ENCODE measurements at places on chromosomes 3 and 15.

DNA sequence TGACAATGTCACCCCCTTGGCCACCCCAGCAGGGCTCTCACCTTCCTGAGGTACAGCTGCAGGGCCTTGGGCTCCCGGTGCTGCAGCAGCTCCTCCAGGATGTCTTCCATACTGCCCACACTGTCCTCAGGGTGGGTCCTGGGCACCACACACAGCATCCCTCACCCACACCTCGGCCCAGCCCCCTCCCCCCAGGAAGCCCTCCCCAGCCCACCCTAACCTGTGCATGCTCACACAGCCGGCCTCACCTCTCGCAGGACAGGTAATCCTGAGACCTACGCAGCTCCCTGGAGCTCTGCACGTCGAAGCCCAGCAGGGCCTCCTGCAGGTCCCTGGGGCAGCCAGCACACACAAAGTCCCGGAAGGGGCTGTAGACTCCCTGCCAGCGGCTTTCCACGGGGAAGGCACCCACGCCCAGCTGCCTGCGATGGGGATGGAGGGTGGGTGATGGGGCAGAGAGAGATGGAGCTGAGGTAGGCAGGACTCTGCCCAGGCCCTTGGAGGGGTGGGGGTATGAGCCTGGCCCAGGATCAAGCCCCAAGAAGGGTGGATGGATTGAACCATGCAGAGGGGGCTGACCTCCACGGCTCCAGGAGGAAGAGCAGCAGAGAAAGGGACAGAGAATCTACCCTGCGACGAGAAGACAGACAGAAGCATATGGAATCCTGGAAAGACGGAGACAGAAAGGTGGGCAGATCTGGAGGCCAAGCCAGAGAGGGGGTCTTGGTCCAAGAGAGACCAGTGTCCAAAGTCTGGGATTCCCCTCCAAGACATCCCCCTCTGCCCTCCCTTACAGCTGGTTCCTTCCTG, 16.7 kb downstream of the ALS2CL start:
- no peak for DNase-seq

GRCh38 chr3:182692695-182693094, 100.6 kb upstream of the ATP11B start:
- no peak for DNase-seq

DNA sequence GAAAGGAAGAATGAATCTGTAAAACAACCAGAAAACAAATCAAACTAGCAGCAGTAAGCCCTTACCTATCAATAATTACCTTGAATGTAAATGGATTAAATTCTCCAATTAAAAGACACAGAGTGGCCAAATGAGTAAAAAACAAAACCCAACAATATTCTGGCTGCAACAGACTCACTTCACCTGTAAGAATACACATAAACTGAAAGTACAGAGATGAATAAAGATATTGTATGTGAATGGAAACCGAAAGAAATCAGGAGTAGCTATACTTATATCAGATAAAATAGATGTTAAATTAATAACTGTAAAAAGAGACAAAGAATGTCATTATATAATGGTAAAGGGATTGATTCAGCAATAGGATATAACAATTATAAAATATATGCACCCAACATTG, 514.5 kb upstream of the DPPA4 start:
- DNase-seq, result no peak

DNA sequence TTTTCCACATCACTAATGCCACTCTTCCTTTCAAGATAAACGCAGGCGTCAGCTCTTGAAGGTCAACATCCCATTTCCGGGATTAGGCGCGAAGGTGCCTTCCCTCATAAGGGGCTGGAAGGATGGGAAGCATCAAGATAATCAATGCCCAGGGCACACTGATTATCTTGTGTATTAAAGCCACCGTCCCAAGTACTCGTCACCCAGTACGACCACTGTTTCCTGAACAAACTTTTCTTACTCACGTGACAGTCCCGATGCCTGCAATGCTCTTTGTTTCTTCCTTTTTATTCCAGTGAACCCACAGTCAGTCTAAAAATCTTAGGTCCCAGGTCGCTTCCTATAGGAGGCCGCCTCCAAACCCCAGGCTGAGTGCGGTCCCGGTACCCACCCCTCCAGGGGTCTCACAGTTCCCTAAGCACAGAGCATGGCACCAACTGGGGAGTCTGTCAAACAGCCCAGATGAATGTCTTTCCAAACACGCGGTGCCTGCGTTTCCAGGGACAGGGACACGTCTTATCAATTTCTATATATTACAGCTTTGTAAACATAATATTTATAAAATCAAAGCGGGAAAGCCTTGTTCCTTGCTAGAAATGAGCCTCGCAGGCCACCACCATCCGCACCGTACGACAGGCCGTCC, 589 bp downstream of the ANAPC13 start:
- DNase-seq, result no peak

DNA sequence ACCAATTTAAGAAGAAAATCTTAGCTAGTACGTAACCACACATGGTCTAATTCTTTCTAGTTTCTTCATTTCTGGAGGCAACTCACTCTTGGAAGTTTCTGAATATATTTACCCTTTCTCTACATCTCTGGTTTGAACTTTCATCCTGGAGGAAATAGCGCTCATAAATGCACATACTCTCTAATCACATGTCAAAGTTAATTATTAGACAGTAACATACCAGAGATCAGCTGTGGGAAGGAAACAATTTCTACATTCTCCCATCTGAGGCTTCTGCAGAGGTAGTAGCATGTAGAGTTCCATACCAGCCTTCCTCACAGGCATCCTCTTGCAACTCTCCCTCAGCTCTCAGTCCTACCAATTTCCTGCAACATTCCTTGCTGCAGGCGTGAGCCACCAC, 132.5 kb downstream of the RBPMS2 start:
- DNase-seq, result no peak

DNA sequence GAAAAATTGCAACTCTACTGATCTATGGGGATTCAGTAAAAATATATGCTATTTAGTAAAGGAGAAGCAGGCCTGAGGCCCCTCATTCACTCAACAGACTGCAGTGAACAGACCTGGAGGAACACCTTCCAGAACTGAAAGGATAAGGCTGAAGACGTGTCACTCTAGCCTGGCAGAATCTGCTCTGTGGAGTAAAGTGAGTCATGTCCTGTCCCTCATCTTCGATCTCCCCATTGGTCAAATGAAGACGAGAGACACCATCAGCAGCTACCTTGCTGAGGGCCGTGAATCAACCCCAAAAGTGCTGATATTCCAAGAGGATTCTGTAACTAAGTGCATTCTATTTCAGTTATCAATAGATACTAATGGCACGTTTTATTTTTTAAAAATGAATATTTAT, 359.7 kb downstream of the FGF12 start:
- no peak for DNase-seq

GRCh38 chr15:43852607-43853006, 25.8 kb downstream of the WDR76 start:
- DNase-seq, result no peak

- DNase-seq, result no peak
These were observed 28.2 kb downstream of the FLNB start for GRCh38 chr3:58036293-58037032.

Measured in HCT116 (cell line).